ENCODE measurements at places on chromosomes 1 and 21.

- DNase-seq, result peak; percentile 22
These were observed 7.8 kb downstream of the NUAK2 start for GRCh38 chr1:205313563-205314308.

GRCh38 chr1:60818969-60819701 is 263.2 kb upstream of the NFIA start:
- DNase-seq, result no peak

DNA sequence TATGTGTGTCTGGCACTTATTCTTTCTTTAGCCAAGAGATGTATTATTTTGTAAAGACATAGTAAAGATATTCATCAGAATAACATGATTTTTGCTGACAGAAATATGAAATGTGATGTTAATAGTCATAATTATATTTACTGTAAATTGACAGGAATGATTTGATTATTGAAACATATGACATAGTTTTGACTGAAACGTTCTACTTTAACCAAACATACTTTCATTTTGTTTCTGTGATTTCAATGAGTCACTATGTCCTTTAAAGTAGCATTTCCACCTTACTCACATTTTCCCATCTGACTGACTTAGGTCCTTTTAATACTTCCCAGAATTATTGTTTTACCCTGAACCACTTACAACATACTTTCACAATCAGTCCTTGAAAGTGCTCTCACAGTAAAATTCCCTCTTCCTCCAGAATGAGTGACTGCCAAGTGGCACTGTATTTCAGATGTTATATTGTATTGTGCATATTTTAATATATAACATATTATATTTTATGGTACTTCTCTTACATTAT is 437.9 kb downstream of the NCAM2 start:
- DNase-seq, result no peak

- DNase-seq, result peak; percentile 67
These were observed 26.5 kb downstream of the CD34 start for GRCh38 chr1:207884266-207885029.

DNA sequence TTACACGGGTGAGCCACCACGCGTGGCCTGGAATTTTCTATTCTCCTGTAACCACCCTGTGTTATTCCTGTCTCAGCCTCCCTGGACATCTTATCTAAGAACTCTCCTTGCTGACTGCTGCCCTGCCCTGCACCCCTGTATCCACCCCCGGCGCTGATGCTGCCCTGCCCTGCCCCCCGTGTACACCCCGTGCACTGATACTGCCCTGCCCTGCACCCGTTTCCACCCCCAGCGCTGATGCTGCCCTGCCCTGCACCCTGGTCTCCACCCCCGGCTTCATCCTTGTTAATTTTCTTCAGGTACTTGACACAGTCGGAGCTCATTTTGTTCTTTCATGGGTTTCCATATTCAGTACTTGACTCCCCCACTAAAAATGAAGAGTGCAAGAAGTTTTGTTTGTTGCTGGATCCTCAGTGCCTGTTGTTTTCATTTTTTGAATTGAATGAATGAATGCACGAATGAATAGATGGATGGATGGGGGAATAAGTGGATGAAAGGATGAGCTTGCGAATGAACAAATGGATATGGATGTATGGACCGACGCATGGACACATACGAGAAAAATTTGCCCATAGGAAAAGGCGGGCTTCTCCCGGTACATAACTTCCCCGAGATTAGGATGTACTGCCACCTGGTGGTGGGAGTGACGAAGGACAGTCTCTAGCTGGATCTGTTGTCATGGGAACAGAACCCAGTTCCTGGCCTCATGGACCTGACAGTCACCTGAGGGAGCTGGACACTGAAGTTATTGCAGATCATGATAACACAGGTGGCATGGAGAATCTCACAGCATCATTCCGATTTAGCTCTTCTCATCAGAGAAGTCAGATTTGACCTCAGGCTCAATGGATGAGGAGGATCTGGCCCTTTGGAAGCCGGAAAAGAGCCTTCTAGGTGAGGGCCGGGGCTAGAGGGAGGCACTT is 14.9 kb downstream of the AADACL4 start:
- DNase-seq, result peak; percentile 87

DNA sequence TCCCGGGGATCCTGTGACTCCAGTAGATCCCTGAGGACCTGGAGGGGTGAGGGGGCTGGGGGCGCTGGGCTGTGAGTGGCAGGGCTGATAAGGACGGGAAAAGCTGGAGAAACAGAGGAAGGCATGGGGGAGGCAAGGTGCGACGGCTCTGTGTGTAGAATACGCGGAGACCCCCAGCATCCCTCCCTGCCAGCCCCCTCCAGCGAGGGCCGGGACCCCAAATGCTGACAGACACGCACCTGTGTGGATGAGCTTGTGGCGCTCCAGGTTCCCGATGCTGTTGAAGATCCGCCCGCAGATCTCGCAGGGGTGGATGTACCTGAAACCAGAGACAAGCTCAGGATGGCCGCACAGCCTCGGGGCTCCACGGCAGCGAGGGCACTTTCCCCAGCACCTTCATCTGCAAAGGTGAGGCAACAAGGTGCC is 53.0 kb upstream of the RIPK4 start:
- DNase-seq, result no peak

GRCh38 chr1:24417681-24418080 is 2.1 kb downstream of the NIPAL3 start:
- no peak for DNase-seq

- no peak for DNase-seq
These were observed 9.6 kb downstream of the OSCP1 start for GRCh38 chr1:36440646-36441045.

GRCh38 chr1:44050261-44050660 is 19.0 kb upstream of the SLC6A9 start:
- DNase-seq, result no peak

- no peak for DNase-seq
These were observed 333.2 kb downstream of the KCNH1 start for GRCh38 chr1:210800756-210801155.

- DNase-seq, result no peak
These were observed 4.6 kb downstream of the IFFO2 start for GRCh38 chr1:18951818-18952391.

DNA sequence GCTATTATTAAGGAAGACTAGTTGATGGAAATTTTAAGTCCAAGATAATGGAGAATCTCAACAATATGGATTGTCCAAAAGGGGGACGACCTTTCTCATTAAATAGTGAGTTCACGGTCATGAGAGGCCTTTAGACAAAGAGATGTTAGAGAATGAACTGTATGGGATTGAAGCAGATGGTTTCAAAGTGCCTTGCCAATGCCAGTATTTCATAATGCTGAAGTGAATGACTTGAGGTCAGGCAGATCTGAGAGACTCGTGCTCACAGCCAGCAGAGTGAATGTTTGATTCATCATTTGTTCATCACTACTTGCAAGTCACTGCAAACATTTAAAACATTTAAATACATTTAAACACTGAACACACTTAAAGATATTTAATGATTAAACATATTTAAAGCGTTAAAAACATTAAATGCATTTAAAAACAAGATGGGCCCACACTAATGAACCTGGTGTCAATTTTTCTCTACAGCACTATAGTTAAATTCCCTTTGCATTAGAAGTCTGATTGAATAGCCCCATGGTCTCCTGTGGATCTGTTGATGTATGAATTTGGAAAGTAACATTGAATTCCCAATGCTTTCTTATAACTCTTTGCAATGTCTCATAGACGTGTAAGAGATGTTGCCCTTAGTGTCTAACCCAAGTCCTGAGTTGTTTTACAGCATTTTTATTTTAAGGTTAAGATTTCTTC is 80.7 kb downstream of the TGFB2 start:
- no peak for DNase-seq

- no peak for DNase-seq
These were observed 19.8 kb upstream of the GTF2B start for GRCh38 chr1:88911161-88911560.

- peak; percentile 41 for DNase-seq
These were observed 163.4 kb downstream of the CACNA1E start for GRCh38 chr1:181646710-181647109.

DNA sequence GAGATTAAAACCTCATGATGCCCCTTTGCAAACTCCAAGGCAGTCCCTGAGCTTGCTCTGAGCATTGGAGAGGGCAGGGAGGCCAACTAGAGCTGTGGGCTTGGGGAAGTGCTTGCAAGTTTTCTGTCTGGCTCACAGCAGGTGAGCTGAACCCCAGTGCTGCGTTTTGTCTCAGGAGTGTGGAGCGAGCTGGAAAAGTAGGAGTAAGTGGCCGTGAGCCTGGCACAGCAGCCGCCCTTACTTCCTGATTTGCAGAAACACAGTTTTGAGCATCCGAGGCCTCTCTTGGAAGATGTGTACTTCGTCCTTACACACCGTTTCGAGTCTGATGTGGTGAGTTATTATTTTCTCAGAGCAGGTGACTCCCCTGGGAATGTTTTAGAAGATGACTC is 221.2 kb upstream of the C1orf174 start:
- DNase-seq, result no peak

DNA sequence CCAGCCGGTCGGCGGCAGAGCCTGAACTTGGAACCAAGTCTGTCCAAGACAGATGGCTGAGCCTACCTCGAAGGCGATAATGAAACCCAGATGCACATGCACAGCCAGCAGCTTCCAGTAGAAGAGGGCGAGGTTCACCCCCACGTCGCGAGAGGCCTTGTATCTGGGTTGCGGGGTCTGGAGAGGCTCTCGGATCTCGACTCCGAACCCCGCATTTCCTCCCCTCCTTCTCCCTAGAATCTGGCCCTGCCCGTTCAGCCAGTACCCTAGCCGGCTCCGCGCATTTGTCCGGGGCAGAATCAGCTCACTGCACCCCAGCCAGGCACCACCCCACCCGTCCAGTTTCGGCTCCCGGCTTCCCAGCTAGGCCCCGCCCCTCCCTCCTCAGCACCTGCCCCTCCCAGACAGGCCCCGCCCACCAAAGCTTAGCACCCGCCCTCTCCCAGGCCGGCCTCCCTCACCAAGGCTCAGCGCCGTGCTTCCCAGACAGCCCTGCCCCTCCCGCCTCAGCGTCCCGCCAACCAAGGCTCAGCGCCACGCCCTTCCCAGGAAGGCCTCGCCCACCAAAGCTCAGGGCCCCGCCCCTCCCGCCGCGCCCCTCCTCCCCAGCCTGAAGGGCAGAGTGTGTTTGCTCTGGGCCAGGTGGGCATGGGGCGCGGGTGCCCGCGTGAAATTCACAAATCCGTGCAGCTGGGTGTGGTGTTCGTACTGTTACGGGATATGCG is 4.8 kb upstream of the ARHGEF19 start:
- peak; percentile 98 for DNase-seq

DNA sequence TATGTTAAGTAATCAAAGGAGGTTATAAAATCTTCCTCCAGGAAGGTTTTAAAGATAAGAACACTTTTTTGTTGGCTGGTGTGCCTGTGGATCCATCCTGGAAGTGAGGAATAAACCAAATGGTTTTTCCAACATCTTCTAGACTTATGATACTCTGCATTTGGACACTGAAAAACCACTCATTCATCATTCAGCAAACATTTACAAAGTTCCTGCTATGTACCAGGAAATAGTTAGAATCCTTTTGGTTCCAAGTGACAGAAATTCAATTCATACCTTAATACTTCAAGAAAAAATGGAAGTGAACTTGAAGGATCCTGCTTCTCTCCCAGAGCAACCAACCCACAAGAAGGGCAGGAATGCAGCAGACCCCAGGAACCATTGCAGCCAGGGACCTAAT is 39.6 kb upstream of the PIGC start:
- DNase-seq, result no peak
